Stimulated activated CD8-positive, alpha-beta memory T cell treated with anti-CD3 and anti-CD28 coated beads, Interleukin-15, amount 100 ng/mL, for 24 hours (primary cell): ENCODE measurements at places on chromosomes 2 and 18.

- DNase-seq = no peak
Observed at GRCh38 chr2:143560724-143561123, 431.5 kb downstream of the ARHGAP15 start.

DNA sequence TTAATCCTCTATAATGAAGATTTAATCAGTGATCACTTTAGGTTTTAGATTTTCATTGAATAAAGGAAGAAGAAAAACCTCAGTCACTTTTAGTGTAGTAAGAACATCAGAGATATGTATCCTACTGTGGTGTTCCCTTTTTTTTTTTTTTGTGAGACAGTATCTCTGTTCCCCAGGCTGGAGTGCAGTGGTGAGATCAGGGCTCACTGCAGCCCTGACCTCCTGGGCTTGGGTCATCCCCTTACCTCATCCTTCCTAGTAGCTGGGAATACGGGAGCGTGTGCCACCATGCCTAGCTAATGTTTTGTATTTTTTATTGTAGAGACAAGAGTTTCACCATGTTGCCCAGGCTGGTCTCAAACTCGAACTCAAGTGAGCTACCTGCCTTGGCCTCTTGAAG is 5.1 kb downstream of the SLC39A10 start:
- DNase-seq = no peak

DNA sequence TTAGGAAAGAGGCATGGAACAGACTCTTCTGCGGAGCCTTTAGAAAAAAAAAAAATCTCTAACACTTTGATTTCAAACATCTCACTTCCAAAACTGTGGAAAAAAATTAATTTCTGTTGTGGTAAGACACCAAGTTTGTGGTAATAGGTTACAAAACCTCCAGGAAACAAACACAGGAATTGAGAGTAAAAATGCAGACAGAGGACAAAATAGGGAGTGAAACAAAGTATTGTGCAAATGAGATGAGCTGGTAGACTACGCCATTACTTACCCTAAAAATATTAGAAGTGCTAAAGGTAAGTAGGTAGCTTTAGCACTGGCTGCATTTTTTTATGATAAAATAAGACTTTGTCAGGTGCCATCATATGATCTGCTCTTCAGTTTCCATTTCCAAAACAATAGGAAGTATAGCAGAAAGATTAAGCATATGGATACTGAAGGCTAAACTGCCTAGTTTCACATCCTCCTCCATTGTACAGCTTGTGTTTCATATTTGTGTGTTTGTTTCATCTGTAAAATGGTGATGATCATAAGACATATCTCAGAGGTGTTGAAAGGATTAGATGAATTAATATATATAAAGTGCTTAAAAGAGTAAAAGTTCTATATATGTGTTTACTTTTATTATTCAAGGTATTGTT is 309.2 kb downstream of the NR4A2 start:
- DNase-seq = no peak

GRCh38 chr2:196551014-196551413 is 88.5 kb upstream of the CCDC150 start:
- DNase-seq = no peak

DNA sequence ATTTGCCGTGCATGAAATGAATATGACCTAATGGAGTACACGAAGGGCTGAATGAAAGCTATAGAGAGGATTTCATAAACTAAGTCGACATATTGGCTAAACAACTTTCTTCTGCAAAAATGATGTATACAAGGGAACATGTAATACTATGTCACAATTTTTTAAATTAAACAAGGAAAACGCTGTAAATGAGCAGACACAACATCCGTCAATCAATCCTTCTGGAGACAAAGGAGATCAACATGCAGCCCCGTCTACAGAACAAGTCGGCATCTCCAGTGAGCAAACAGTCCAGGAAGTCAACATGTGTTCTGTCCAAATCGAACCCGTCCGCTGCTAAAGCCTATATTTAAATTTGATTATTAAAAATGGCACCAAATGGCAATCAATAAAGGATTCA is 180.8 kb downstream of the TCF4 start:
- DNase-seq = no peak

GRCh38 chr2:108451976-108452375 is 3.0 kb downstream of the GCC2 start:
- DNase-seq = no peak

DNA sequence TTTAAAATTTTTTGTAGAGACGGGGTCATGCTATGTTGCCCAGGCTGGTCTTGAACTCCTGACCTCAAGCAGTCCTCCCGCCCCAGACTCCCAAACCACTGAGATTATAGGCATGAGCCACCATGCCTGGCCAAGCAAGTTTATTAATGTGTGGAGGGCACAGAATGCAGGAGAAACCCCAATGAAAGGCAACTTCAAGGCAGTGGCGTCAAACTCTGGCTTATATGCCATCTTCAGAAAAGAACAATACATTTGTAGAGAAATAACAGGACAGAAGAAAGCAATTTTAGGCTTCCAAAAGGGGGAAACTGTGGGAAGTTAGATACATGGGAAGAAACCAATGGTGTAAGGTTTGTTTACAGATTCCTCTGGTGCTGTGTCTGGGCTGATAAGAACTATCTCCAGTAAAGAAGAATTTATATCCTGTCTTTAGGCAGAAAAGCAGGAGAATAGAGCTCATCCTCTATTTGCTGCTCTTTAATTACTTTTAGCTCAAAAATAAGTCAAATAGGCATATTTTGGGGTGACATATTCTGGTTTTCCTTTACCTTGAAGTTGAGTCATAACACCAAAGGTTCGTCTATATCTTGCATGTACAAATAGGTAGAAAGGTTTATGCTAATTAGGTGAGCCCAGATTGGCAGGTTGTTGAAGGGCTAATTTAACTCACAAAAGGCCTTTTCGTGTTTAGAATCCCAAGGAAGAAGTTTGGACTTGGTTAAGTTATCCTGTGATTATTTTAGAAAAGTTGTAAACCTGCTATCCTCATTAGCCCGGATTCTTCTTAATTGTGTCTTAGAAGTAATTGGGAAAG is 26.0 kb upstream of the TMEM214 start:
- no peak for DNase-seq

DNA sequence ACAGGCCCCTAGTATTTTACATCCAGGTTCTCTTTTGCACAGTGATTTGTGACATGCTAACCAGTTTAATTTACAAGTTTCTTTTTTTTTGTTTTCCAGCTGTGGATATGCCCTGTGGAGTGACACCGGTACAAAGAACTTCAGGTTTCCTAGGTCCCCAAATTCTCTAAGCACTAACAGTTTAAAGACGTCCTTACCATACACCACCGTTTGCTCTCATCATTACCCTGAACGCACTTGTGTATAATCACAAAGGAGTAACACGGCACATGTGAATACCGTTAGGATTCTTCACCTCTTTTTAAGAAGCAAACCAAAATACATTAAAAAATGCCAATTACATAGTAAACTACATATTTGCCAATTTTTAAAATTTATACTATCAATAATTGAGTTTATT is 853 bp downstream of the LANCL1 start:
- no peak for DNase-seq

DNA sequence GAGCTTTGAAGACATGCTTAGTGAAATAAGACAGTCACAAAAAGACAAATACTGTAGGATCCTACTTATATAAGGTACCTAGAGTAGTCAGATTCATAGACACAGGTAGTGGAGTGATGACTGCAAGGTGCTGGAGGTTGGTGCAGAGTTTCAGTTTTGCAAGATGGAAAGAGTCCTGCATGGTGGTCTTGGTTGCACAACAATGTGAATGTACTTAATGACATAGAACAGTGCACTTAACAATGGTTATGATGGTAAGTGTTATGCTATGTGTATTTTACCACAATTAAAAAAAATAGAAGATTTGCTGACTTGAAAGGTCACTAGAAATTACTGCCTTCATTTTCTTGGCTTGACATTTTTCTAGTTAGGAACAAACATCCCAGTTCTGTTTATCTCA is 9.5 kb downstream of the CERS6 start:
- DNase-seq = no peak

DNA sequence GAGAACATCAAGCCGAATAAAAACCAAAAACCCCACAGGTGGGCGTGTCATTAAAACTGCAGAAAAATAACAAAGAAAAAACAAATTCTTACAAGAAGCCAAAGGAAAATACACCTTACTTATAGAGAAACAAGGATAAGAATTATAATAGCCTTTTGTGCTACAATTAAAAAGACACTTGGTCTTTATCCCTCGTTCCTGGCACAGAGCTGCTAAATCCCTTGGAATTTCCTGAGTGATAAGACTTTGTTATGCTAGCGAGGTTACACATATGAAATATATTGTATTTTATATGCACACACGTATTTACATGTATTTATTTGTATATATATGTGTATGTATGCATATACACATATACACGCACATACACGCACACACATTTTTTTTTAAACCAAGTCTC is 325.3 kb upstream of the TFPI start:
- DNase-seq = no peak

GRCh38 chr2:217902379-217903141 is 100.2 kb downstream of the TNS1 start:
- DNase-seq = no peak

DNA sequence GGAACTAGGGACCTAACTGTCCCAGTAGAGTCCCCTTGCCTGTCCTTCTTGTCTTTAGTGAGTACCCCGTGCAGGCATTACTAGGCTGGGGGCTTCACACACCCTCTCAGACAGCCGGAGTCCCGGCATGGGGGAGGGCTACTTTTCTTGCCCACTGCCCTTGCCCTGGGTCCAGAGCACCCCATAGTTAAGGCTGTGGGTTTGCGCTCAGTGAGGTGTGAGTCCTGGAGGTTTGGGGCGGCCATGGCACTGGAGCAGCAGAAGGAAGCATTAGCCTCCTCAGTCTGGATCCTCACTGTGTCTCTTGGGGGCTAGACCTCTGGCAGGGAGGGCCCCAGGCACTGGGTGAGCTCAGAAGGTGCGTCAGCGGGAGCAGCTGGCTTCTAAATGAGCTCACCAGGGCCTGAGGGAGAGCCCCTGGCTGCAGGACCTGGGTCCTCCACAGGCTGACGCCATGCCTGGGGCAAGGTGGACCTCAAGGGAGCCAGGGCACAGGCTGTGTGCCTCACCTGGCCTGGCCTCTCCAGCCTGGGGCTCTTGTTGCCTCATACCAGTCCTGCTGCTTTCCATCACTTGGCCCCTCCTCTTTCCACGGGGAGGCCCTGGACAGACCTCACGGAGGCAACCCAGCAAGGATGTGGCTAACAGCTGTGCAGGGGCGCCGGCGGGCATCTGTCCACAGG is 27.4 kb downstream of the HS6ST1 start:
- no peak for DNase-seq
